ENCODE measurements at places on chromosomes 3 and 15.

DNA sequence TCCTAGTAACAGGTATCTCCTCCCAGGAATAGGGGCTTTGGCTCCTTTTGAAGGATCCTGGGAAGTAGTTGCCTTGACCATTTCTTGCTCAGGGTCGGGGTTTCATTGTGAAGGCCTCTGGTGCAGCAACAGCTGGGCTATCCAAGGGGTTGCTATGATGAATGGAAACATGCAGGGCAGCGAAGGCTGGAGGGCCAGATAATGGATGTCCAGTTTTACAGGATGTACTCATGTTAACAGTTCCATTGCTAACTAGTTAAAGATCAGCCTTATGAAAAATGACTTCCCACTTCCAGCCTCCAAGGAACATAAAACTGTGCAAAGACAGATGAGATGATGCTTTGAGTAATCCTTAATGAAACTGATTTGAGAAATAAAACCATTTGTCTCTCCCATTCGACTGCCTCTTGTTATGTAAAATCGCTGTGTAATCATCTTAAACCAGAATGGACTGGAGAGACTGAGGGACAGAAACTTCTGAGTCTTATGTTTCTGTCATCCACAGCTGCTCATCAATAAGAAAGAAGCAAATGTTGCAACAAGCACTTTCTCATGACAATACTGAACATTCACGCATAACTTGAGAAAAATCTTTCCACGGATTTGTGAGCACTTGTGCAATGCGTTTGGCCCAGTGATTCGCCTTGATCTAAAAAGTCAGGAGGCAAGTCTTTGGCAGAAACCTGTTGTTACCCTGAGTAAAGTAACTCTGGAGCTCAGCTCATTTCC lies 473.5 kb upstream of the RGMA start:
- no peak for DNase-seq

GRCh38 chr3:180646187-180646790 lies 33.0 kb downstream of the CCDC39 start:
- DNase-seq: no peak

GRCh38 chr3:193711166-193711485 lies 118.1 kb downstream of the OPA1 start:
- DNase-seq: no peak

DNA sequence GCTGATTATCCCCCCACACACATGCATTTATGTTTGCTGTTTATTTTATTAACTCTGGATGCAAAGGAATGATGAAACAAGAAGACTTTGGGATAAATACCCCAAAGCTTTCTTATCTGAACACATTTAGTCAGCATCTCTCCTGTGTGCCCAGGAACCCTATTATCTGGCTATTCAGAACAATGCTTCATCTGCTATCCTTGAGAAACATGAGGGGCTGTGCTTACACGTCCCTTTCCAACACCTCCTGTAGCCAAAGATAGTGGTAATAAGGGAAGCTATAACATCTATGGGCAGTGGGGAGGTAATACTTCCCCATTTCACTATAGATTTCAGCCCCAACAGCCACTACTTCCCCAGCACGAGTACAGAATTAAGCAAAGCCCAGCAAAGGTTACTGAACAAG lies 94.7 kb downstream of the SSR3 start:
- DNase-seq: no peak

DNA sequence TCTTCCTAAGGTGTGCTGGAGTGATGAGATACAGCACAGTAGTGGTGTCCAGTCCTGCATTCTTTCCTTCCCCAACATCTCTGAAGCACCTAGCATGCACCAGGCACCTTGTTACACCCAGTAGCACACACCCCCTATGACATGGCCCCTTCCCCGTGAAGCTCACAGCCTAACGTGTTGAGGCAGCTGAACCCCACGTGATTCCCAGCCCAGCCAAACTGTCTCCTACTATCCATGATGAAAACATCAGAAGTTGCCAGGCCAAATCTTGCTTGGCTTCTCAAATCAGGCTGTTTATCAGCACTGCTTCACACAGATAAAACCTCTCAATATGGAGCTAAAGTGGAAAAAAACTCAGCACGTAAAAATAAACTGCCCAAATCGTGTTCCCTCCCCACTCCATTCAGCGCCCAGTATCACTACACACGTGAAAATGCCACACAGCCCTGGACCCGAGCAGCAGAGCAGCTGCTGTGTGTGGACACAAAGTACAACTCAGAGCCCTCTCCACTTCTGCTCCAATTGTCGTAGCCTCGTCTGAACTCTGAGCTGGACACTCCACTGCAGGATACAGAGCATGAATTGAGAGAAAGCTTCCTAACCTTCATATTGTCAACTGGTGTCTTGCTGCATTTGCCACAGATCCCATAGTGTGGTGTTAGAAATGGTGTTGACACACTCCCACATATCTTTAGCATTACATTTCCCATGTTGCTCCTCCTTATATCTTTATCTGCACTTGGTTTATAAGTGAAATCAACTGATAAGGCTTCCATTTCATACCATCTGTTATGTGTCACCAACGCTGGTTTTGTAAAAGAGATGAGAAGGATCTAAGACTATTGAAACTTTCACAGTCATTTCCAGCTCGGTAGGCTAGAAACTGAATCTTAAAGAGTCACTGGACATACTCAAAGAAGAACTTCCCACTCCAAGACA lies 279.8 kb downstream of the RORA start:
- no peak for DNase-seq

- no peak for DNase-seq
Observed at GRCh38 chr3:52292247-52293065, 4.8 kb downstream of the GLYCTK start.

GRCh38 chr3:33834096-33834453 lies 35.6 kb downstream of the PDCD6IP start:
- no peak for DNase-seq

DNA sequence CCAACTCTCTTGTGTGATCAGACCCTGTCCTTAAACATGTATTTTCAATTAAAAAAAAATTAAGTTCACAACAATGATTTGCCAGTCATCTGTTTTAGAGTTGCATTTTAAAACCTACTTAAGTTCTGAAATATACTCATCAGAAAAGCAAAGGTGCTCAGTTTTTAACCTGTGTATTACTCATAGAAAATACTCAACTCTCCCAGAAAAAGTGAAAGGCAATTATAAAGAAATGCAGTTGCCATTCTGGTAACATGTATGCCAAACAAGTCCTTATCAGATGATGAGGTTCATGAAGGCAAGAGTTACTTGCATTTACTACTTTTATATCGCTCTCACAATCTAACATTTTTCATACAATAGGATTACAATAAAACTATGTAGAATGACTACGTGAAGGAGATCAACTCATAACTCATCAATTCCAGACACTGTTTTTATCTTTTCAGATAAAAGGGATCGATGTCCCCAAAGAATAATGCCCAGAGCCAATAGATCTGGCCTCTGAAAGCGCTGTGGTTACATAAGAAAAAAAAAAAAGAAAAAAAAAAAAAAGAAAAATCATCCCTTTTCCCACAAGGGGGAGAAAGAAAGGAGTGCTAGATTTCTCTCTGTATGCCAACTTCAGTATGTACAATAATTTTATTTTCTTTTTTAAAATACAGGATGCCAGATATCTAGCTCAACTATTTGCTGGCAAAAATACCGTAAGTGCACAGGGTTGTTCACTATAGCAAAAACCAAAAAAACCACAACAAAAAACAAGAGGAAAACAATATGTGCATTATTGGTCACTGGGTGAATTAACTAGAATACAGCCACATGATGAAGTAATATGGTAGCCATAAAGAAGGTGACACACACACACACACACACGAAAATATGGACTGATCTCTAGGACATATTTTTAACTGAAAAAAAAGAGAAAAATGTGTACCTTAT lies 137.4 kb downstream of the NR1I2 start:
- no peak for DNase-seq

DNA sequence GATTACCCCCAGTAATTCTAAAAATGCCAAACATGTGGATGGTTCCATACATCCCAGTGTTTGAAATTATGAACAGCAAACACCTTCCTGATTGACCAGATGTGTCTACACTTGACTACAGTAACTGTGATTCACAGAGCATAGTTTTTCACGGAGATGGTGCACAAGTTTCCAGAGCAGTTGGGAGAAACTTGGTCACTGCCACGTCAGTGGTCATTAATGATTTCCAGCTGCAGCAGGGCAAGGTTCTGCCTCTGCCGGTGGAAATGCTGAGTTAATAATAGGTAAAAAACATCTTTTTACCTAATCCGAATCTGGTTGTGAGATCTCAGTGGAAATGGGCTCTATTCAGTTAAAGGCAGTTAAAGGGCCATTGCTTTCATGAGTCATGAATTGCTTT lies 154.1 kb upstream of the FEZF2 start:
- DNase-seq: no peak

DNA sequence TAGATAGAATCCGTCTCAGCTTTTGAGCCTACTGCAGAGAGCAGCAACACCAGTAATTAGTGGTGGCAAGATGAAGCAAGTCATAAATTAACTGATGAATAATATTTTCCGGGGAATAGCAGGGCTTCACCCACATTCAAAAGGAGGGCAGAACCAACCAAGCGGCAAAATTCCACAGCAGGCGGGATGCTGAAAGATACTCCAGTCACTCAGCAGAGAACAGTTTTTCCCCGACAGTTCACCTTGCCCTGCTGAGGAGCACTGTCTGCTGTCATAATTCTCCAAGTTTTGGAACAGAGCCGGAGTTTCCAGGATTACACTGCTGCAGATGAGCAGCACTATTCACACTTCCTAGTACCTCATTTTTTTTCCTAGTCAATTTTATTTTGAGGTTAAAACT lies 274.7 kb downstream of the CD47 start:
- no peak for DNase-seq

DNA sequence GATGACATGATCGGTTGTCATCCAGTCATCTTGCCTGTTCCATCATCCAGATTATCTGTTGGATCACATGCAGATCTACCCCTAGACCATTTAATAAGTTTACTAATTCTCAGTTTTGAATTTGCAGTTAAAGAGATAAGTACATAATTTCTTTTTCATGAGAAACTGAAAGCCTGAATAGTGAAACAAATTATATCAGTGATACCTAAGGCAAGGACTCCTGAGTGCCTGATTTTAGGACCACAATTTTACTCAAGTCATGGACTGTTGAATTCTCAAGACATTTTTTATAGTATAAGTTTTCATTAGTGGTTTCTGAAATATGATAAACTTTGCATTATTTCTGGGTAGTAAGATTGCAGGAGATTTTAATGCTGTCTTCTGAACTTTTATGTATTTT lies 13.2 kb downstream of the SIDT1 start:
- DNase-seq: no peak

DNA sequence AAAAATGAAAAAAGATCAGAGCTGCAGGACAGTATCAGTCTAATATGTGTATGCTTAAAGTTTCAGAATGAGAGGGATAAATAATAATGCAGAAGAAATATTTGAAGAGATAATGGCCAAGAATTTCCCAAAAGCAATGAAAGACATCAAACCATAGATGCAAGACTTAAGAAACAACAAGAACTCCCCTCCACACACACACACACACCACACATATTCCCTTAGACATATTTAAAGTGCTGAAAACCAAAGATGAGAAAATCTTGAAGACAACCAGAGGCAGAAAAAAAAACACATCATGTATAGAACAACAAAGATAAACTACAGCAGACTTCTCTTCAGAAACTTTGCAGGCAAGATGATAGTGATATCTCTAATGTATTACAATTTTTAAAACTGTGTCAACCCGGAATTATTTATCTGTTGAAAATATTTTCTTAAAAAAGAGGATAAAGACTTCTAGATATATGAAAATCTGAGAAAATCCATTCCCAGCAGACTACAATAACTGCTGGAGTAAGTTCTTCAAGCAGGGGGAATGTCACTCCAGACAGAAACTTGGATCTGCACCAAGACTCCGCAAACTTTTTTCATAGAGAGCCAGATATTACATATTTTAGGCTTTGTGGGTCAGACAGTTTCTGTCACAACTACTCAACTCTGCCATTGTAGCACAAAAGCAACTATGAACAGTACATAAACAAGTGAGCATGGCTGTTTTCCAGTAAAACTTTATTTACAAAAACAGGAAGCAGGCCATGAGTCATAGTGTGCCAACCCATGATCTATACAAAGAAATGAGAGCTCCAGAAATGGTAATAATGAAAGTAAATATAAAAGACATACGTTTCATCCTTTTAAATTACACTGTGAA lies 223.4 kb upstream of the CGNL1 start:
- DNase-seq: no peak

DNA sequence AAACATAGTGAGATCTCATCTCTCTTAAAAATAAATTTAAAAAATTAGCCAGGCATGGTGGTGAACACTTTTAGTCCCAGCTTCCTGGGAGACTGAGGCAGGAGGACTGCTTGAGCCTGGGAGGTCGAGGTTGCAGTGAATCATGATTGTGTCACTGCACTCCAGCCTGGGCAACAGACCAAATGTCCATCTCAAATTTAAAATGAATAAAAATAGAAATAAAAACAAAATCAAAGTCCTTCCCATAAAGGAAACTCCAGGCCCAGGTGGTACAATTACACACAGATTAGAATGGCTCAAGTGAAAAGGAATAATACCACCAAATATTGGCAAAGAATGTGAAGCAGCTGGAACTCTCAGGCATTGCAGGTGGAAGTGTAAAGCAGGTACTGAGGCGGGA lies 19.3 kb upstream of the ATP10A start:
- no peak for DNase-seq

DNA sequence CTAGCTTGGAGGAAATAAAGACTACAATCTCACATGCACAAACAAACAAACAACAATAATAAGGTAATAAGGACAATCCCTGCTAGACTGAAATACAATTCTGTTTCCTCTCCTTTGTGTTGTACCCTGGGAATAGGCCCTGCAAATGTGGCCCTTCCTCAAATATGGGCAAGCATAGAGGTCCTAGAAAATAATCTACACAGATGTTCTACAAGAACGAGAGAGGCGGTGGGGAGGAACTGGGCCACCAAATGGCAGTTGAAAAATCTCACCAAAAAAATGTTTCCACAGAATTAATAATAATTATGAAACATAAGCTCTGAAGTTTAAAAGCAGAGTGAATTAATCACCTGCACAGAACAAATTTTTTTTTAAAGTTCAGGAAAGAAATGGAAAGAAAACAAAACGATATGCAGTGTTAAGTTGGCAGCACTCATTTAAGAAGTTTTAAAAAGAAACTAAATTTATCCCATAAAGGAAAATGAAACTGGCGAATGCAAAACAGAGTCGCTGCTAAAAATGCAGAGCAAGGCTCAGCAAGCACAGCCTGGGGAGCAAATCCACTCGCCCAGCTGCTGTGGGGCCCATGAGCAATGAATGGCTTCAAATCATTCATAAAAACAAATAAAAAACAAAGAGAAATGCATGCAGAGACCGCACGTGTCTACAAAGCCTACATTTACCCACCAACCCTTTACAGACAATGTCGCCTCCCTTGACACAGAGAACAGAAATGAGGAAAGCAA lies 475.4 kb downstream of the OCA2 start:
- no peak for DNase-seq

GRCh38 chr15:40372981-40373380 lies 9.5 kb upstream of the KNSTRN start:
- DNase-seq: no peak

GRCh38 chr3:53534216-53534615 lies 39.8 kb downstream of the CACNA1D start:
- no peak for DNase-seq

GRCh38 chr3:65702202-65702601 lies 336.5 kb downstream of the MAGI1 start:
- no peak for DNase-seq
